ENCODE measurements at places on chromosomes 1 and 21.

DNA sequence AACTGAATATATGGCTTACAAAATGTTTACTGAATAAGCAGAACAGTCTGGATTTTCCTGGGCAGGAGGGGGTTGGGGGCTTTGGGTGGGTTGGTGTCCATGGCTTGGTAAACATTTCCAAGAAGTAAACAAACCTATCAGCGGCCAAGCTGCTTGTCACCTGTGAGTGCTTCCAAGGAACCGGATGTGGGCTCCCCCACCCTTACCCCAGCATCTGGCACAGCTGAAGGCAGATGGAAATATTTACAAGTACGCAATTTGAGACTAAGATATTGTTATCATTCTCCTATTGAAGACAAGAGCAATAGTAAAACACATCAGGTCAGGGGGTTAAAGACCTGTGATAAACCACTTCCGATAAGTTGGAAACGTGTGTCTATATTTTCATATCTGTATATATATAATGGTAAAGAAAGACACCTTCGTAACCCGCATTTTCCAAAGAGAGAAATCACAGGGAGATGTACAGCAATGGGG lies at the start of gene CLCA1:
TSS of gene CLCA1 (plus strand) at position 427 of the 477 bp plus-strand sequence. CDS start at position 472, 45 bp downstream.
- no peak for DNase-seq

DNA sequence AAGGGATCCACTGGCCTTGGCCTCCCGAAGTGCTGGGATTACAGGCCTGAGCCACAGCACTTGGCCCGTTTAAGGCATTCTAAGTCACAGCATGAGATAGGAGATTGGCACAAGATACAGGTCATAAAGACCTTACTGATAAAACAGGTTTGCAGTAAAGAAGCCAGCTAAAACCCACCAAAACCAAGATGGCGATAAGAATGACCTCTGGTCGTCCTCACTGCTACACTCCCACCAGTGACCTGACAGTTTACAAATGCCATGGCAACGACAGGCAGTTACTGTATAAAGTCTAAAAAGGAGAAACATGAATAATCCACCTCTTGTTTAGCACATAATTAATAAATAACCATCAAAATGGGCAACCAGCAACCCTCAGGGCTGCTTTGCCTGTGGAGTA lies 33.3 kb upstream of the RCC2 start:
- no peak for DNase-seq

GRCh38 chr1:59408608-59409240 lies 111.8 kb downstream of the FGGY start:
- DNase-seq: no peak

DNA sequence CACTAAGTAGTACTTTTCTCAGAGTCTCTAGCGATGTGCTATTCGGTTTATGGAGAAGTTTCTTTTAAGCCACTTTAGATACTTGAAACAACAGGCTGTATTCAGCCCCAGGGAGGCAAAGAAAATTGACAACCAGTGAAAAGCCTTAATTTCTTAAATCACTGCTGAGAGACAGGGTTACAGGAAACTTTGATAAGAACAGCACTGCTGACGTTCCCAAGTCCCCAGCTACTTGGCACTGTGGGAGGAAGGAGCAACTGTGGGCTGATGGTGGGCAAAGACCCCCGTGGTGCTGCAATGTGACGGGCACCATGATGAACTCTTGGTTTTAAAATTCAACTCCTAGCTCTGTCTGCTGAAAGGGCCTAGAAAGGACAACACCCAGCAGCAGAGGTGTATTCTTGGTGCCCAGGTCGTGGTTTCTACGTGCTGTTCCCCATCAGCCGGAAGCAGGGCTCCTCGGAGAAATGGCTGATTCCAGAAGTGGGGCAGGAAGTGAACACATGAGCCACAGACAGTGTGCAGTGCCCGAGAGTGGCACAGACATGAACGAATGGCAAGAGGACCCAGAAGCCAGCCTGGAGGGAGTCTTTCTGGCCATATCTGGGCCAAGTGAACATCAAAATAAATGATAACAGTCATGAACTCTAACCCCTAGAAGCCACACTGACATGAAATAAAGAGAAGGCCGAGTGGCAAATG lies 5.3 kb downstream of the PTTG1IP start:
- DNase-seq: no peak

DNA sequence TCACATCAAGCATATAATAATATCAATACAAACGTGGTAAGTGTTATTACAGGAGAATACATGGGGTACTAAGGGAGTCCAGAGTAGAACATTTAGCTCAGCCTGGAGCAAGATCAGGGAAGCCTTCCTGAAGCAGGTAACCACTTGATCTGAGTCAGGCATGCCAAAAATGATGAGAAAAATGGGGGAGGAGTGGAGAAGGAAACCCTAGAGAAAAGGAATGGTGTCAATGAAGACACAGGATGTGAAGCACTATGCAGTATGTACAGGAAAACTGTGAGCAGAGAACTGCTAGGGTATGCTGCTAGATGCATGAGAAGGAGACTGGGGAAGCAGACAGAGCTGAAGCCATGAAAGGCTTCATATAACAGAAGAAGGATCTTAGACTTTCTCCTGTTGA lies 84.7 kb downstream of the NOTCH2 start:
- no peak for DNase-seq

- no peak for DNase-seq
These were observed 22.6 kb upstream of the KCNQ4 start for GRCh38 chr1:40760984-40761383.

Measured in activated T-helper 1 cell treated with Interleukin-2 at 50 U/mL for 16 hours (primary cell).